ENCODE measurements at places on chromosomes 5 and 9.

DNA sequence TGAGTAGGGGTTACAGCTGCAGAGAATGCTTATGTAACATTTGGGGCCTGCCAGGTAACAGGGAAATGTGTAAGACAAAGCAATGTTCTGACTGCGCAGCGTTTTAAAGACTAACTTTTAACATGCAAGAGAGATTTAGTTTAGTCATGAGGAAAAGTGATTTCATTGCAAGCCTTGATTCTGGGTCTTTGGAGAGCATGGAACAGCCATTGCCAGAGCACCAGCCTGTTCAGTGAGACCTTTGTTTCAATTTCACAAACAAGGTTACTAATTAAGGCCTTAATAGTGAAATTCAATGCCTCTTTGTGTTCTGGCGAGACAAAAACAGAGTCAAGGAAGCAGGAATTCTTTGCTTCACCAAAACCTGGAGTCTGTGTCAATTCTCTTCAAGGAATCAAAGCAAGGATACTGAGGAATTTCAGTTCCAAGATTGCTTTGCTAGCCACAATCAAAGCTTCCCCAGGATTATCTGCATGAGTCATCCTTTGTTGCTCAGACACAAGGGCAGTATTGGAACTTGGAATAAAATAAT is 14.4 kb downstream of the CKMT2 start:
- no peak for DNase-seq

GRCh38 chr5:111511174-111511830 is 1.0 kb downstream of the STARD4 start:
- no peak for DNase-seq

- peak; percentile 72 for DNase-seq
Measured at GRCh38 chr9:95857124-95857523, 18.4 kb upstream of the ERCC6L2 start.

GRCh38 chr5:147675168-147675567 is 107.4 kb downstream of the JAKMIP2 start:
- no peak for DNase-seq

GRCh38 chr5:43063721-43064171 is 23.6 kb upstream of the ANXA2R start:
- no peak for DNase-seq

DNA sequence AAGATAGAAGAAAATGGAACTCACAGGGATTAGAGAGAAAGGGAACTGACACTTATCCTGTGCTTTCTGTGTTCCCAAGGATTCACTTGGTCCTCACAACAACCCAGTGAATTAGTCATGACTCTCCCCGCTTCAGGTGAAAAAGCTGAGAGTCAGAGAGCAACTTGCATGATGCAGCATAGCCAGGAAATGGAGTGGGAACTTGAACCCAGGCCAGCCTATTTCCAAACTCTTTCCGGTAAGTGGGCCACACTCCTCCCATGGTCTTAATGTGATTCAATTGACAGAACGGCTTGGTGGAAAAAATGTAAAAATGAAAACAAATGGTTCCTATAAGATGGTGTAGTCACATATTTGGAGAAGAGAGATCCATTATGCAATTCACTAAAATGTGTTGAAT is 45.9 kb upstream of the CEMIP2 start:
- peak; percentile 76 for DNase-seq

GRCh38 chr5:31396611-31397295 is 135.1 kb downstream of the DROSHA start:
- no peak for DNase-seq

DNA sequence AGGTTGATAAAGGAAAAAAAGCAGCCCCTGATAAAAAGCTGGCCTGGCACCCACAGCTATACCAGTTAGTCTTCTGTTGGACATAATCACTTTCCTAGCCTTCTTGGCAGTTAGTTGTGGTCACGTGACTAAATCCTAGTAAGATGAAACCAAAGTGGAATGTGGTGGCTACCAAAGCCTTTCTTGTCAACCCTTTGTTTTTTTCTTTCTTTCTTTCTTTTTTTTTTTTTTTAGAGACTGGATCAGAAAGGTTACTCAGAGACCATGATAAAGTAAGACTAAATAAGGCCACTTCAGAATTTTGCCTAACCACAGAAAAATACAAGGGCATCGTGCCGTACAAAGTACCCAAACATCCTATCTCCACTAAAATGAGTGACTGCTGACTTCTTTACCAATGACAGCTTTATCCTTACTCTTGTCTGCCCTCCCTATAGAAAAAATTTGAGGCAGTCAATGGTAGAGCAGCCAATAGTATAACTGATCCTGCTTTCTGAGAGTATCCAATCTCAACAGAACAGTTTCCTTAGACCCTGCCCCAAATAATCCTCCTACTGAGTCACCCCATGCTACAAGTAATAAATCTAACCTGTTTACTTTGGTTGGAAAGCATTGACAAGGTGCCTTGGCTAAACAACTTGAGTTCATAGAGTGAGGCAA is 14.2 kb upstream of the KIF27 start:
- no peak for DNase-seq

GRCh38 chr9:69500896-69501295 is 171.3 kb downstream of the APBA1 start:
- no peak for DNase-seq

GRCh38 chr5:173880306-173880985 is 7.7 kb upstream of the CPEB4 start:
- no peak for DNase-seq

DNA sequence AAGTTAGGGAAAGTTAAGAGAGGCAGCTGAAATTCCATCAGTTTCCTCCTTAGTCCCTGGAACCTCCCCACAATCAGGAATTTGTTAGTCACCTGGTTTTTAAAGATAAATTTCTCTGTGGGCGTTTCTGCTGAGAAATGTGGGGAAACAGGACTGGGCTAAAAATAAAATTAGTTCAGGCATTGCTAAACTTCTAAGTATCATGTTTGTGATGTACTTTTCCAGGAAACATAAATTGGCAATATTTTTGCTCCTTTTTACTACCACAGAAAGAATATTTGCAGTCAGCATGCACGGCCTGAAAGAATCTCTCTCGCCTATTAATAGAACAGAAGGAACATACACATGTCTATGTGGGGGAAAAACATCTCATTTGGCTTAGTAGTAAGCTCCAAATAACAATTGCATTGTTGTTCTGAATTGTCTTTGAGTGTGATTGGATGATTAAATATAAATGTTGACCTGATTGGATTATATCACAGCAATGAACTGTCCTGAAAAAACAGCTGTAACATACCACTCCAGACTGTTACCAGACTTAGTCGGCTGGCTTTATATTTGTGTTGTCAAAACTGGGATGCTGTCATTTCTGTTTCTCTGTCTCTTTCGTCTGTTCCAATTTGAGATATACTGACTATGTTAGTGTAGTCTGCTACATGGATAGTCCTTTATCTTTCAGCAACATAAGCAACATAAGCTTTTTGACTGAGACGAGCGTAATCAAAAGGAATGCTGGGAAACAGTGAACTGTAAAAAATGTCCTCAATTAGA is 12.9 kb downstream of the TJP2 start:
- no peak for DNase-seq

- DNase-seq, result no peak
Measured at GRCh38 chr5:156396063-156396829, 69.3 kb downstream of the SGCD start.

DNA sequence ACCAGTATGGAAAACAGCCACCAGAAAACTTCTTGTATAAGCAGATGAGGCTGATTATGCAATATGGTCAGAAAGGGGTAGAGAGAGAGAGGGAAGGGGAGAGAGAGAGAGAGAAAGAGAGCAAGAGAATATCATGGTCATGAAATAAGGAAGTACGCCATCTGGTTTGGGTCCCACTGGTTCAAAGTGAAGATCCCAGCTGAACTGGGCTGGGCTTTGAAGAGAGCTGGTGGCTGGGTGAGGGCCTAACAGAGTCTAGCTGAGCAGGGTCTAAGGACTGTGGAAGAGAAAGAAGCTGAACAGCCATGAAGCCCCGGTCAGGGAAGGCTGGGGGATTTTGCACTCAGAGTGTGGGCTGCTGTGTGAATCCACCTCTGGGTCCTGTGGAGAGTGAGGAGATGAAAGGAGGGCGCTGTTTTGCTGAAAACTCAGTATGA is 14.6 kb downstream of the TRIM14 start:
- no peak for DNase-seq

GRCh38 chr5:71974165-71974564 is 133.1 kb upstream of the MAP1B start:
- no peak for DNase-seq

DNA sequence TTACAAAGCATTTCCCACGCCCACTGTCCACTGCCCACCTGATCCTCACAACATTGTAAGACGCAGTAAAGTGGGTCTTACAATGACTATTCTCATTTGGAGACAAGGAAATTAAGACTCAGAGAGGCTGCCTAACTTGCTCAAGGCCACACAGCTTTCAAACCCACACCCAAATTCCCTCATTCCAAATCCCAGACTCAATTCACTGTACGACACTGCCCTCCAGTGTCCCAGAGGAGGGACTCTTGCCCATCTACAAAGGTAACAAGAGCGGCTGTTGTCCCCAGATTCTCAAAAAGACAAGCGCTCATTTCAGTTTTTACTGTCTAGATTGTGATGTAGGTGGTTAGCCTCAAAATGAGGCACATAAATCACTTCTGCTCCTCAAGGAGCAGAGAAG is 184.6 kb downstream of the ACTL7B start:
- DNase-seq, result no peak

- DNase-seq, result peak; percentile 58
Measured at GRCh38 chr5:134948911-134949310, 18.8 kb upstream of the CATSPER3 start.

DNA sequence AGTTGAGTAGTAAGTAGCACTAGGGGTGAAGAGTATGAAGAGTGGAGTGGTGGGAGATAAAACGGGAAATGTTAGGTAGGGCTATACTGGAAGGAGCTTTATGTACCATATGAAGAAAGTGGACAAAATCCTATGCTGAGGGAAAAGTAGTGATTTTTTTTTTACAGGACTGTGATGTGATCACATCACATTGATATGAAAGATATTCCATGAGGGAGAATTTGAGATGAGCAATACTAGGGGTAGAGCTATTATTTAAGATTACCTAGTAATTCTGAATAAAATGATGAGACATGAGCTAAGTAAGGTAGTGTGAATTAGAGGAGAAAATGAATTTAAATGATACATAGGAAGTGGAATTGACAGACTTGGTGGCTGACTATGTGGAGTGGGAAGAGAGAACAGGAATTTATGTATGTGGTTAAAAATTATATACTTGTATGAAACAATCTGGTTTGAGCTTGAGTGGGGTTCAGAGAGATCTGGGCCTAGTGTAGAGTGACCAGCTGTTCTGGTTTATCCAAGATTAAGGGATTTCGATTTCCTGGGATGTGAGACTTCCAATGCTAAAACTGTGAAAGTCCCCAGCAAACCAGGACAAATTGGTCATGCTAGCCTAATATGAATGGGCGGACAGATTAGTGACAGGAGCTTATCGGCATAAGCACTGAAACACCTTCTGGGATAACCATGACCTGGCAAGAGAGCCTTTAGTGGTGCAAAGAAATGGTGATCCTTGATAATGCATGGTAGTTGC is 29.3 kb upstream of the STOM start:
- no peak for DNase-seq

GRCh38 chr5:111774525-111774924 is 17.5 kb upstream of the NREP start:
- DNase-seq, result peak; percentile 80

DNA sequence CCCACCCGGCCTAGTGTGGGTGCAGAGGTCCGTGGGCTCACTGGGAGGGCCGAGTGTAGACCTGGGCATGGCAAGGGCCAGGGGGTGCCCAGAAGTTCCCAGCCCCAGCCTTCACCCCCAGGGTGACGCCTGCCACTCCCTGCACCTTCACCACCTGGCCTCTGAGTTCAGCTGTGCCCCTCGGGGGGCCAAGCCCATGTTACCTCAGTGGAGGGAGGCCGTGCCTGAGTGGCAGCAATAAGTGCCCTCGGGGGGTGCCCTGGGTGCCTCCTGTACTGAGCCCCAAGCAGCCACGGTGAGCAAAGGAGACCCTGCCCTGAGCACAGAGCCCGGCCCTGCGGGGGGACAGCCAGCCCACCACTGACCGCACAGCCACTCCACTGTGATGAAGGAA is 10.3 kb upstream of the FCN2 start:
- DNase-seq, result no peak

DNA sequence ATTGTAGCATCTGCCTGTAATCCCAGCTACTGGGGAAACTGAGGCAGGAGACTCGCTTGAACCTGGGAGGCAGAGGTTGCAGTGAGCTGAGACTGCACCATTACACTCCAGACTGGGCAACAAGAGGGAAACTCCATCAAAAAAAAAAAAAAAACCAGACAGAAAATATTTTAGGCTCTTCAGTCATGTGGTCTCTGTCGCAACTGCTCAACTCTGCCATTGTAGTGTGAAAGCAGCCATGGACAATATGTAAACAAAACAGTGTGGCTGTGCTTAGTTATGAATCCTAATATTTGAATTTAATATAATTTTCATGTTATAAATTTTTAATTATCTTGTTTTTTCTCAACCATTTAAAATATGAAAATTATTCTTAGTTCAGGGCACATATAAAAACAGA is 38.4 kb downstream of the ZFAND5 start:
- no peak for DNase-seq

DNA sequence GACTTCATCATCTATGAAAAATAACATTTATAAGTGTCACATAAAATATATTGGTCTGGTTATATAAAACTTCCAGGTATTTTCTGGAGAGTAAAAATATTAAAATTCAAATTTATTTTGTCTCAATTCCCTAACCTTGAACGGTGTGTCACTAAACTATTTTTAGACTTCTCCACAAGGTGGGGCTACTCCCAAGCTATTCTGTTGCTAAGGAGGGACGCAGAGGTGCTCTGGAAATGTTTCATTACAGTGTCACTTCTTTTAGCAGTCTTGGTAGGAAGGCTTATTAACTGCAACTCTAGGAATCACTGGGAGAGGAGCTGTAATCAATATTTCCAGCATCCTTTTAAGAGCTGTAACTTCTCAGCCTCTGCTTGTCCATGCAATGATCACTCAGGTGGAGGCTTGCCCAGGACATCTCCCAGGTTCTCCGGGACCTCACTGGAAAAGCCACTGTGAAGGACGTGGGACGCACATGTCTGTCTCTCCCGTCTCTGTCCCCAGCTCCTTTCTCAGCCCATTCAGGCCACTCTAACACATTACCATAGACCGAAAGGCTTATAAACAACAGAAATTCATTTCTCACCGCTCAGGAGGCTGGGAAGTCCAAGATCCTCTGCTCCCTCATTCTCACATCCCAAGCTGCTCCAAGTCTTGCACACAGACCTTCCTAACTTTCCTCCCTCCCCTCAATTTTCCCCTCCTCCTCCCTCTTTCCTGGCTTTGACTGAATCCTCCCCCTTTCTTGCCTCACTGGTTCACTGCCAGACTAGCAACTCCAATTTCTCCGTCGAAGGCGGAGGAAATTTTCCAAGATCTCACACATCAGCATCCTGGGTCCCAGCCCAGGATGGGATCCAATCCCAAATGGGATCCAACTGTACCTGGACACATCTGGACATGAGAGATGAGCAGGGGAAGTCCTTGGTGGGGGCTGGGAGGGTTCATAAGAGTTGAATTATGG is 32.7 kb upstream of the DNAH5 start:
- DNase-seq, result peak; percentile 33

DNA sequence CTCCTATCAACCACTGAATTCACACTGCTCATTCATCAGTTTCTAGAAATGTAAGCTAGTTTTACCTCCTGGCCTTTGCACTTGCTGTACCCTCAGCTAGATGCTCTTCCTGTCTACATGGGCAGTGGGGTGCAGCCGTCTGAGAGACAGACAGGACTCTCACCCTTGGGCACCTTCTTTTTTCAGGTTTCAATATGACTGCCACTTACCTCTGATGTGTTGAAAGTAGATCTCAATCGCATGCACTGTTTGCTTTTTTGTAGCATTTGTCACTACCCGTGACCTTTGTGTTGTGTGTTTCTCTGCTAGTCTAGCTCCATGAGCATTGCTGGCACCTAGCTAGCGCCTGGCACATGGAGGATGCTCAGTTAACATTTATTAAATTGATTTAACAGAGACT is 403.1 kb upstream of the TRPC7 start:
- no peak for DNase-seq

Data from femur (tissue), 1 donor.